ENCODE measurements at places on chromosomes 4 and X.

DNA sequence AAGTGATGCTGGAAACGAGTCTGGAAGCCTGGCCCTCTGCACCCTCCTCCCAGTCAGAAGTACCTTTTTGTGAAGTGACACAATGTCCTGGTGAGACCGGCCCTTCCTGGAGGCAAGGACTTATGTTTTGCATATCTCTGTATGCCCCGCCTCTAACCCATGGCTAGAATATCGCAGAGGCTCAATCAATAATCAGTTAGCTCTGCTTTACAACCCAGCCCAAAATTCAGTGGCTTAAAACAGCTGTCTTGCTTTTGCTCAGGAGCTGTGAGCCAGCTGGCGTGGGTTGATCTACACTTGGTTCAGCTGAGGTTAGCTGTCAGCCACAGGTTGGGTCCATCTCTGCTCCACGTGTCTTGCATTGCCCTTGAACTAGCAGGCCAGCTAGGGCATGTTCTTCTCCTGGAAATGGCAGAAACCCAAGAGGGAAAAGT is 98.8 kb upstream of the METTL14 start:
- DNase-seq = no peak

- no peak for DNase-seq
These were observed 137.2 kb downstream of the UNC5C start for GRCh38 chr4:95411371-95412088.

- DNase-seq = no peak
These were observed 67.9 kb upstream of the STX18 start for GRCh38 chr4:4609622-4610334.

DNA sequence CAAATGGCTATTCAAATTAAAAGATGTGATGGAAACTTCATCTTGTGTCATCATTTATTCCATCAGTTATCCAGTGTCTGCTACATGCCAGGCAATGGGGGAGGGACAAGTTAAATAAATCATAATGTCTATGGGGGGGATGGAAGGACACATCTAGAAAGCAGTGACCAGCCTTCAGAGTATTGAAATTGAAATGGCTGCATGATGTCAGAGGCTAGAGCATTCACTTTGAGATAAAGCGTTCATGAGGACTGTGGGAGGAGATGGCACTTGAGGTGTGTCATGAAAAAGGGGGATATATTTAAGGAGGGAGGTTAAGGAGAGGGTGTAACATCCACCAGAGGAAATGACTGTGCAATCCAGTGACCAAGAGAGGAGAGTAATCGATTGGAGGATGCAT is 50.6 kb downstream of the SLIT2 start:
- no peak for DNase-seq

DNA sequence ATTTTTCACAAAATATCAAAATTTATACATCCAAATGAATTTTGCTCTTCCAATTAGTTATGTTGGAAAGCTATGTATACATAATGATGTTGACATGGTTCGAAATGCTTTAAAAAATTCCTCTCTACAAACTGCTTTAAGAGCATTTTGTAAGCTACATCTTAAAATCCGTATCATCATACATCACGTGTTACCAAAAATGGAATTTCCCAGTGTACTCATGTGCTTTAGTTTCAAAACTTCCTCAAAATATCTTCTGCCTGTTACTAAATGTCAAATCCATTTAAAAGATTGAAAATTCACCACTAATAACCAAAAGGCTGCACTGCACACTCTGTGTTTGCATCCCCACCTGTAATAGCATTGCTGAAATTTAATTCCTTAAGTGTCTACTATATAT is 87.9 kb downstream of the WDFY3 start:
- DNase-seq = no peak

DNA sequence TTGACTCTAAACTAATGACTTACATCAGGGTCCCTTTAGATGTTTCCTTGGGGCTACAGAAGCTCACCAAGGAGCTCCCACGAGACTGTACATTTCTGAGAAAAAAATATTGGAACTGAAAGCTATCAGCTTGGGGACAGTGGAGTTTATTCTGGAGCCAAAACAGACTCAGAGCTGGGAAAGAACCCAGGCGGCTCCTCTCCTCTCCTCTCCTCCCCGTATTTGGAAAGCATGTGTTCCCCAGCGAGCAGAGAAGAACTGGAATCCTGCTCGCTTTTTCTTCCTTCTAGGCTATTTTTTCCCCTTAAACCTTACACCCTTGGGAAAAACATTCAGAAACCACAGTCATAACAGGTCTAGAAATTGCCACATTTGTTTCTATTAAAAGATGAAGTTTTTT is 4.3 kb upstream of the MAP7D3 start:
- DNase-seq = no peak

DNA sequence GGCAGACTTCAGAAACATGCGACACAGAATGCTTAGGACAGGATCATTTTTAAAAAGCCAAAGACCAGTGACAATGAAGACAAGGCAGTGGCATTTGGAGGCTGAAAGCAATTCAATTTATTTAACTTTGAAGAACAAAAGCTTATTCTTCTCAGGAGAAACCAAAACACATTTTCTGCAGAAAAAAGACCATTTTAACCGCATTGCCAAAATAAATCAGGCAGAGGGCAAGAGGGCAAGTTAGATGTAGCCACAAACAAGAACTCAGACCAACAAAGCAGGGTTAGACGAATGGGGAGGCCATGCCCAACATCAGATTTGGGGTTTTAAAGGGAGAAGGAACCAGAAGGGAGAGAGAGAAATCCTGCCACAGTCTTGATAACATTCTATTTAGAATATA is 58.9 kb downstream of the RELL1 start:
- DNase-seq = no peak

DNA sequence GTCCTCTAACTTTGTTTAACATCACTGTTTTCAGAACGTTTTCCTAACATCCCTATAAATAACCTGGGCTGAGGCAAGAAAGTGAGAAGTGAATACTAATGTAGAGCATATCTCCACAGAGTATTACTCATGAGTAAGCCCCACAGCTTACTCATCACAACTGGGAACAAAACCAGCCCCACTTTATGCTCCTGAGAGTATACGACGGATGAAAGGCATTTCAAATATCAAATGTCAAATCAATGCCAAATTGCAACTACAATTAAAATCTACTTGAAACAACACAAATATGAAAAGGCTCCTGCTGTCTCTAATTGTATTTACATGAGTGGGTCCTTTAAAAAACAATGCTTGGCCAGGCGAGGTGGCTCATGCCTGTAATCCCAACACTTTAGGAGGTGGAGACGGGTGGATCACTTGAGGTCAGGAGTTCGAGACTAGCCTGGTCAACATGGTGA is 41.2 kb downstream of the SH3RF1 start:
- no peak for DNase-seq

DNA sequence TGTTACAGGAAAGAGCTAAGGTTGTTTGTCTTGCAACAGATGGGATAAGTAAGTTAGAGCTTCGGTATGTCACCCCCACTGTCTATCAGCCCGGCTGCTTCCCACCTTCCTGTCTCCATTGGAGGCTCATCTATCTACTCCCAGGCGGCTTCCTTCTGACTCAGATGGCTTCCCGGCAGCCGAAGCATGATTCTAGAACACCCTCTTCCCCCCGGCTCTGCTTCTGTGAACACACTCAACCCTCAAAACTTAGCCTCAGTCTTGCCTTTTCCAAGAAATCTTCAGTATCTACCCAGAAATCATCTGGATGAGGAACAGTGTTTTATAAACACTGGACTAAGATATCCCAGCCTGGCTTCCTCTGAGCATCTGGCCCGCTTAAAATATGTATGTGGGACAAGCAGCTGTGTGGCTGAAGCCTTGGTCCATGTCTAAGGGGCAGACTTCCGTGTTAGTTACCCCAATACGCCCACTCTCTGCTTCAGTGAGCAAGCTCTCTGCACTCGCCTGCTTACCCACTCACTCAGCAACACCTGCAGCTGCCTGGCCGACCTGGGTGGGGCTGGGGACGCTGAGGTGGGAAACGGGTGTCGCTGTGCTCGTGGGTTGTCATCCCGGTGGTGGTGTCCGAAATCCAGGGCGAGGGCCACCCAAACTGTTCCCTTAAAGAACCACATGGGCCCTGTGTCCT is 12.0 kb upstream of the SLC2A9 start:
- no peak for DNase-seq

GRCh38 chrX:39773923-39774773 is 323.6 kb downstream of the BCOR start:
- no peak for DNase-seq
